ENCODE measurements at places on chromosomes 4 and X. TPM values are rescaled to one million over a fixed set of nuclear protein-coding genes. Genes with fewer than 3 reads are reported as not detected.

- H3K4me1 ChIP-seq = peaks cover 23% of the 10 kb centered on the region
- H3K27ac ChIP-seq = no peak overlapping the region
- DNase-seq = no peak
- H3K4me3 ChIP-seq = no peak overlapping the region
- H3K27me3 ChIP-seq = no peaks in the 10 kb centered on the region
These were observed 22.3 kb downstream of the AMOT start for GRCh38 chrX:112818114-112819007.

The ZNF732 gene
- 2.0 TPM for total RNA-seq

DNA sequence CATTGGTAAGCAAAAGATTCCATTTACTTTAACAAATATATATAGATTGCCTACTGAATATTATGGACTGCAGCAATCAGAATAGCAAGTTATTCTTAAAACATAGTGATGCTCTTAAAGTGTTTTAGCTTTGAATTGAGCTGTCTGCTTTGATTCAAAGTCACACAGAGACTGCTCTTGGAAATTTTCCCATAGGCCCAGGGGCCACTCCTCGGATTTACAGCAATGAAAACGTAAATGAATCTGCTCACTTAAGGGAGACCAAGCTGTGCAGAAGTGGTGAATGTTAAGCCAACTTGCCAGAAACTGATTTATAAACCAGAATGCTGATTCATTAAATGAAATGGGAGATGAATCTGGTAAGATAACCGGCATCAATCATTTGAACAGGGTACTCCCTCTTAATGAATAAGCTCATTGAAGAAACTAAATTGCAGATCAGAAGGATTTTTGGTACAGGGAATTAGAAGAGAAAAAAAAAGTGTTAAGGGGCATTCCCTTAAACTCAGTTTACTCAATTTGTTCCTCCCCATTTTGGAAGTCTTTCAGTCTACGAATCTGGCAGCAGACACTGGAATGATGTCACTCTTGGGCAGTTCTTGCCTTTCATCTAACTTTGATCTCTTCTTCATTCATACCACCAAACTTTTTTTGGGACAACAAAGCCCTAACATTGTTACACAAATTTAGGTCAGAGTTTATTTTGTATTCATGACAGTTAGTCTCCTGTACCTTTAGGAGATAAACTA is 363.3 kb upstream of the MAGEB2 start:
- H3K4me3 ChIP-seq = no peak overlapping the region
- no peaks in the 10 kb centered on the region for H3K36me3 ChIP-seq
- no peak overlapping the region for H3K27ac ChIP-seq
- no peaks in the 10 kb centered on the region for H3K4me1 ChIP-seq

The USP17L30 gene
- not detected for total RNA-seq

The C4orf51 gene
- not detected for total RNA-seq

The ADH1A gene
- not detected for total RNA-seq

DNA sequence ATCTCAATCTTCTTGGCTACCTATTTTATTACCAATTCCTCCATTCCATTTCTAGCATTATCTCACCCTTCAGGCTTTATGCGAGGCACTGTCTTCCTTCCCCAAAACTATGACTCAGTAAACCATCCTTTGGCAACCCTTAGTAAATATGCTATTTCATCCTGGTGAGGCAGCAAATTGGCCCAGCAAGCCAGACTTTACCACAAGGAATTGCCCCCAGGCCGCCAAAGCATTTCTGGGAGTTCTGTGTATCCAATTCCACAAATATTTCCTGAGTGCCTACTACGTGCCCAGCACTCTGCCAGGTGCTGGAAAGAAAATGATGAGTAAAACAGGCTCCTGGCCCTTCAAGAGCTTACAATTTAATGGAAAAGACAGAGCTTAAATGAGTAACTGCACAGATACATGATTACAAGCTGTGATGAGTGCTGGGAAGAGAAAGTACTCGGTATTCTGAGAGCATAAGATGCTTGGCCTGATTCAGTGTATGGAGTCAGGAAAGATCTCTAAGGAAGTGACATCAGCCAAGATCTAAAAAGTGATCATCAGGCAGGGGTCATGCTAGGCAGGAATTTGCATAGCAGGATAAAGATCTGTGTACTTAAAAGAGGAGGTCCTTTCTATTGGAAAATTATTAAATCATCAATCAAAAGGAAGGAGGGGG is 193.8 kb downstream of the ADAMTS3 start:
- H3K27me3 ChIP-seq = no peaks in the 10 kb centered on the region
- no peak overlapping the region for H3K4me3 ChIP-seq
- peaks cover 7% of the 10 kb centered on the region for H3K4me1 ChIP-seq
- no peak for DNase-seq

DNA sequence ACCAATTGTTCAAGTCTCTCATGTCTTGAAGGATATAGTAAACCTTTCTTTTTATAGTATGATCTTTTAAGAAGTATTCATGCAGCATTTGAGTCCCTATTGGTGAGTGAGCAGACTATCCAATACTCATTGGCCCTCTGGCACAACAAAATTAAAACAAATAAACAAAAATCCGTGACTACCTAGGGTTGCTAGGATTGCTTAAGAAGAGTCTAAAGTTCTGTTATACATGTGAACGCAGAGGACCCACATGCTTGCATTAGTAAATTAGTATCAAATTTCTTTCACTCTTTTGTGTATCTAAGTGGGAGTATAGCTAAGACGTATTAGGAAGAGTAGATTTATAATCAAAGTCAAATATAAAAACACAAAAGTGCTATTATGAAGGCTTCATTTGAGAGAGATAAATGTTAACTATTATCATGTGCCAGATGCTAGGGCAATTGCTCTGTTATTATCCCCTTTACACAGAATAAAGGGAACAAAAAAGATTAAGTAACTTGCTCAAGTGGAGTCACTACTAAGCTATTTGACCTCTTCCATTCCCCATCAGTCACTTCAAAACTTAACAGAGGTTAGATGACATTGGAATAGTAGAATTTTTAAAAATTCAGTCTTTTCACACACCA is 29.2 kb upstream of the LARP1B start:
- no peak overlapping the region for H3K27ac ChIP-seq
- no peak overlapping the region for H3K4me3 ChIP-seq
- DNase-seq = no peak
- H3K27me3 ChIP-seq = no peaks in the 10 kb centered on the region
- no peaks in the 10 kb centered on the region for H3K4me1 ChIP-seq
- peaks cover 22% of the 10 kb centered on the region for H3K36me3 ChIP-seq

The CXCL11 gene
- total RNA-seq = not detected

DNA sequence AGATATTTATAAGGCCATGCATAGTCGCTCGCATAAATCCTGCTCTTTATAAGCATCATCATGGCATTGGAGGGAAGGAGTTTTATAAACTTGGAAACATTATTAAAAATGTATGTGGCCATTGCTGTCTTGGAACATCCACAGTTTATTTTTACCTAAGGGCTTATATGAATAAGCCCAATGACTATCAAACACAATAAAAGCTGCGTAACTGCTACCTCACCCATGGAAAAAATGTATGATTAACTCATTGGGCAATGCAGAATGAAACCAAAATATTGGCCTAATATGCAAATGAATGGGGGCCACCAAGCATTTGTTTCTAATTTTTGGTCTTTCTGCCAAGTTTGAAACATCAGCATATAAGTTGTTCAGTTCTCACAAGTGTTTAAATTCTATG is 19.1 kb downstream of the GEMIN8 start:
- DNase-seq = no peak
- H3K27ac ChIP-seq = no peak overlapping the region
- peaks cover 8% of the 10 kb centered on the region for H3K36me3 ChIP-seq
- no peaks in the 10 kb centered on the region for H3K27me3 ChIP-seq
- H3K4me1 ChIP-seq = no peaks in the 10 kb centered on the region
- no peak overlapping the region for H3K4me3 ChIP-seq

GRCh38 chr4:181692965-181693364 is 550.2 kb upstream of the TENM3 start:
- no peak overlapping the region for H3K27ac ChIP-seq
- no peak for DNase-seq
- no peaks in the 10 kb centered on the region for H3K36me3 ChIP-seq

DNA sequence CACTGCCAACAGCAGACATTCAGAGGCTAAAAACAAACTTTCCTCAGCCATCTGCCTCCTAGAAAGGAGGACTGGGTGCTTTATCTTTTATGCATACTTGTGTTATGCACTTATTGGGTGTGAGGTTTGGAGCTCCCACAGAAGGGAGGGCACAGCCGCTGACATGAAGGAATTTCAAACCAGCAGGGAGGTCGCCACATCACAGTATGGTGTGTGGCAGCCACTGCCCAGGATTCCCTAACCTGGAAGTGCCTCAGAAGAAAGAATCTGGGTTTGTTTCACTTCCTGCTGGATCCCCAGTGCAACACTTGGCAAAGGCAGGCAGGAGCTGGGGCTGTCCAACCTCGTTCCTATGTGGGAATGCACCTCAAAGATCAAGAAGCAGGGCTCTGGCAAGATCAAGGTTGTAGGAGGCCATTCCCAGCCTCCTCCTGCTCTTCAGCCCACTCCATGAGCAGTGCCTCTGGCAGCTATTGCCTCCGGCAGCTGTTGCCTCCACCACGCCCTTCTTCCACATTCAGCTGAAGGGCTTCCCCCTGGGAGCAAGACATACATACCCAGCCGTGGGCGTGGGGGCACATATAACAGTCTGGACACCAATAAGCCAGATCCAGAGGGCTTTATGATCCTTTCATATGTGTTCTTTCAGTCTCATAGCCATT is 109.0 kb upstream of the MAMLD1 start:
- H3K4me3 ChIP-seq = no peak overlapping the region
- no peaks in the 10 kb centered on the region for H3K36me3 ChIP-seq
- no peaks in the 10 kb centered on the region for H3K27me3 ChIP-seq
- DNase-seq = no peak
- H3K4me1 ChIP-seq = no peaks in the 10 kb centered on the region

GRCh38 chr4:87089368-87089767 is 131.1 kb downstream of the KLHL8 start:
- no peaks in the 10 kb centered on the region for H3K27me3 ChIP-seq
- DNase-seq = no peak
- H3K27ac ChIP-seq = peak overlapping the region; percentile 32
- H3K4me3 ChIP-seq = no peak overlapping the region

GRCh38 chr4:141427726-141428296 is 207.1 kb downstream of the ZNF330 start:
- H3K36me3 ChIP-seq = no peaks in the 10 kb centered on the region
- no peaks in the 10 kb centered on the region for H3K27me3 ChIP-seq
- no peak overlapping the region for H3K4me3 ChIP-seq
- no peaks in the 10 kb centered on the region for H3K4me1 ChIP-seq

DNA sequence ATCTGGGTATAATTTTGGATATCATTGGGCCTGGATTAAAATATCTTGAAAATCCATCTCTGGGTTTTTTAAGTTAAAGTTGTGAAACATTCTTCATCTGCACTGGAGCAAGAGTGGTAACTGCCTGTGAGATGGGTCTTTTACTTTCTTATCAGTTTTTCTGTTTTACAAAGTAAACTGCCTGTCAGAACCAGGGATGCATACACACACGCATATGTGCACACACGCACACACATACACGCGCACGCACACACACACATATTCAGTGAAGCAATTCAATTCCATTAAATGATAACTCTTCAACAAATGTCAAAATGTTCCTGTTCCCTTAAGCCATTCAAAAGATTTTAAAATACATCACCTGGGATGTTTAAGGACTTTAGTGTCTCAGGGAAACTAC is 515.8 kb downstream of the INPP4B start:
- no peaks in the 10 kb centered on the region for H3K27me3 ChIP-seq
- no peak overlapping the region for H3K27ac ChIP-seq
- no peaks in the 10 kb centered on the region for H3K4me1 ChIP-seq
- no peak overlapping the region for H3K4me3 ChIP-seq
- no peak for DNase-seq
- no peaks in the 10 kb centered on the region for H3K36me3 ChIP-seq

The LGI2 gene
- 0.55 TPM for total RNA-seq

The MTMR8 gene
- total RNA-seq = 1.1 TPM

- H3K36me3 ChIP-seq = no peaks in the 10 kb centered on the region
- DNase-seq = no peak
- H3K27me3 ChIP-seq = peaks cover 100% of the 10 kb centered on the region
- peak overlapping the region; percentile 41 for H3K4me3 ChIP-seq
- peaks cover 37% of the 10 kb centered on the region for H3K4me1 ChIP-seq
These were observed 1.5 kb downstream of the GSX2 start for GRCh38 chr4:54101190-54102041.

The IGFBP7 gene
- 152 TPM for total RNA-seq

DNA sequence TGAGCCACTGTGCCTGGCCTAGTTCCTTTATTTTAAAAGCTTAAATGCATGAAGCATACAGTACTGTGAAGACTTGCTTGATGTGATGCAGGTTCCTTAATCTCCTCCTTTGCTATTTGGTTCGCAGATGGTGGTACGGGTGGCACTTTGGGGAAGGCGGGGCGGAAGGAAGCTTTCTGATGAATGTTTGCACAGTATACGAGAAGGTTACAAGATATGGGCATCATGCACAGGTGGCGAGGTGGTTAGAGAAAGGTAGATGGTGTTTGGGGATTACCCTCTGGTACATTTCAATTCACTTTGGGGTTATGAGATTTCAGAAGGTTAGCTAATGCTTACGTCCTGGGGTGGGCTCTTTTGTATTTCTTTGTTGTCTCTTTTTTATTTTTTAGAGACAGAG is 17.2 kb downstream of the RHOH start:
- no peaks in the 10 kb centered on the region for H3K4me1 ChIP-seq
- no peaks in the 10 kb centered on the region for H3K36me3 ChIP-seq
- H3K4me3 ChIP-seq = no peak overlapping the region
- H3K27ac ChIP-seq = no peak overlapping the region
- H3K27me3 ChIP-seq = no peaks in the 10 kb centered on the region

The CLCN5 gene
- total RNA-seq = 24.1 TPM

DNA sequence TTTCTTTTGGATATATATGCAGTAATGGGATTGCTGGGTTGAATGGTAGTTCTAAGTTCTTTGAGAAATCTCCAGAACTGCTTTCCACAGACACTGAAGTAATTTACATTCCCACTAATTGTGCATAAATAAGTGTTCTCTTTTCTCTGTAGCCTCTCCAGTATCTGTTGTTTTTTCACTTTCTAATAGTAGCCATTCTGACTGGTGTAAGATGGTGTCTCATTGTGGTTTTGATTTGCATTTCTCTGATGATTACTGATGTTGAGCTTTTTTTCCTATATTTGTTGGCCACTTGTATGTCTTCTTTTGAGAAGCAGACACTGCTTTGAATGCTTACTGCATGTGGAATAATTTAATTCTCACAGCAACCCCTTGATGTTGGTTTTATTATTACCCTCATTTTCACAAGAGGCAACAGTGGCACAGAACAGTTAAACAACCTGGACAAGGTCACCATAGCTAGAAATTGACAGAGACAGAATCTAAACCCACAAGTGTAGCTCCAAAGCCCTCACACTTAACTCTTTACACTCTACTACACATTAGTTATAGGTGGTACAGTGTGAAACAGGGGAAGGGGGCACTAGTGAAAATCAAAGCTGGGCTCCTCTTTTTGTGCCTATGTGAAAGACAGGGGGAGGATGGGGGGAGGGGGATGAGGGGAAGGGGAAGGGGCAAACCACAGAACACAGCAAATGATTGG is 96.1 kb downstream of the REELD1 start:
- no peak overlapping the region for H3K27ac ChIP-seq
- no peak overlapping the region for H3K4me3 ChIP-seq
- no peak for DNase-seq

Data from suprapubic skin (tissue), 4 donors.